Cortex of kidney (tissue), 1 donor: ENCODE measurements at places on chromosomes 2 and 18.

DNA sequence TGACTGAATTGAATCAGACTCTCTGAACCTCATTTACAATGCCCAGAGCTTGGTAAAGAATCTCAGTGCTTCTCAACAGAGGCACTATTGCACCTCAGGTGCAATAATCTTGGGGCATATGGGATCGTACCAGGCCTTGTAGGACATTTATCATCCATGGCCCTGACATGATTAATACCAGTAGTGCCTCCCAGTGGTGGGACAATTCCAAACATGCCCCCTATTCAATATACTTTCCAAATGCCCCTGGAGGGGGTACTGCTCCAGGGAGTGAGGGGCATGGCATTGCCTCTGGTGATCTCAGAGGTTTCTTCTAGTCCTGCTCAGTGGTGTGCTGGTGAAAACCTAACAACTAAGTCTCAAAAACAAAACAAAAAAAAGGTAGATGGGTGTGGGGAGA, 174.9 kb upstream of the SMAD2 start:
- DNase-seq = no peak

DNA sequence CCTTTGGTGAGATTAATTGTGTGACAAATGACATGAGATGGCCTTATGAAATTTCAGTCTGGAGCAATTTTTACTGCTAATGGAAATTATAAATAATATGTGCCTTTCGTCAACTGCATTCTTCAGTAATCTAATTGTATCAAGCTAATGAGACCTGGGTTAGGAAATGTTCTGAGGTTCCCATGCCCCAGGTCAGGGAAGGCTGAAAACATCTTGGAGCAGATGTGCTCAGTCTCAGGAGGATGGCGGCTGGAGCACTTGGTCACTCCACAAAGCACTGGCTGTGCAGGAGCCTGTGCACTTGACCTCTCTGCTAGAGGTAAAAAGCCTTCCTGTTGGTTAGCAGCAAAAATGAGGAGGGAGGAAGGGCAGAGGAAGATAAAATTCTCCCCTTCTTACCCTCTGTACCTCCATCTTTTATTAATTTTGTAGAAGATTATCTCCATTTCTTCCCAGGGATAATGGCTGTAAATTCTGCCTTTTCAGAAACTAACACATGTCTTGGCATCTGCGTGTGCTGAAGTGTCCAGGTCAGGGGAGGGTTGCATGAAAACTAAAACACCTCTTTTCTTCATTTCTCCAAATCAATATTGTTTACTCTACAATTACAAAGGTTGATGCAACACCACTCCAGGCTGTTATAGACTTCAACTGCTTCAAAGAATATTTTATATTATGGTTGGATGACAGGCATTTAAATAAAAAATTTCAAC, 1606.4 kb upstream of the ACVR2A start:
- DNase-seq = no peak

- no peak for DNase-seq
Measured at GRCh38 chr2:27058210-27058609, 6.7 kb downstream of the AGBL5 start.

- DNase-seq = no peak
Measured at GRCh38 chr2:36382472-36382871, 26.9 kb downstream of the CRIM1 start.

GRCh38 chr2:85523903-85524335, 15.0 kb upstream of the MAT2A start:
- no peak for DNase-seq

DNA sequence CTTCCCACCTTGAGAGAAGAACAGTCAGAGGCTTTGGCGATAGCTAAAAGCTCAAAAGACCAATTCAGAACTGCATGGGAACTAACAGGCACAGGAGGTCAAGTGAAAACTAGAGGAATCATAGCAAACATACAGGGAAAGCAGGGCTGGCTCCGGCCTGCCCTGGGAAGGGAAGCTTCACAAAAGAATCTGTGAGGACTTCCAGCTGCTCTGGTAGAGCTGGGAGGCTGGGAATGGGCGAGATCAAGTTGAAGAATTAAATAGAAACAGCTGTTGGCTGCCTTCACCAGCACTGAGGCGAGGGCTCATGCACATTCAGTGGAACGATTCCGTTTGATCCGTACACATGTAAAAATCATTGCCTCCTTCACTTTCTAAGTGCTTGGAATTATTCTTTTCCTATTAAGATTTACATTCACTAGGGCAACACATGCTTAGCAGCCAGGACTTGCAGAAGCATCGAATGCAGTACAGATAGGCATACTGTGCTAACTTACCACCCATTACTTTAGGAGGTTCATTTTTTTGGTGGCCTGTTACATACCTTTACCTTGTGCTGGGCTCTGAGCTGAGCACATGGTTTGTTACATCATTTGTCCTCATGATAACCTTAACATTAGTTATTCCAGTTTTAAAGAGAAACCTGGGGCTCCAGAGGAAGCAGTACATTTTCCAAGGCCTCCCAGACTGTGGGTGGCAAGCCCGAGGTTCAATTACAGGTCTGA, 125.4 kb upstream of the RNF152 start:
- DNase-seq = no peak

DNA sequence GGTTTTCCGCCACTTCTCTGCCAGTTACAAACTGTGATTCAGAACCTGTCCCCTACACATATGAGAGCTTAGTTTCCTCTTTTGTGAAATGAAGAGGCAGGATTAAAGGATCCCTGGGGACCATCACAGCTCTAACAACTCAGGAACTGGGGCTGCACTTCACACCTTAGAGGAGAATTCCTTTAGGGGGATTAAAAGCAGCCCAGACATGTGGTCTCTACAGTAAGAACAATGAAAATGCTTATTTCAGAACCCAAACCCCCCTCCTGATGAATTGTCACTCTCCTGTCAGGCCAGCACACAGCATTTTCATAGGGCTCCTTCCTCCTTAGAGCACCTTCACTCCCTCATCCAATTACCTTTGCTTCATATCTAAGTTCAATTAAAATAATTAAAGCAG, 101.5 kb upstream of the NEDD4L start:
- DNase-seq = no peak

- no peak for DNase-seq
Measured at GRCh38 chr18:7032537-7032936, 85.1 kb downstream of the LAMA1 start.
